ENCODE measurements at places on chromosomes 4 and X.

- DNase-seq: no peak
Measured at GRCh38 chr4:44984083-44984482, 257.7 kb upstream of the GNPDA2 start.

GRCh38 chrX:104659005-104659744 is 93.2 kb downstream of the IL1RAPL2 start:
- DNase-seq: peak; percentile 37

DNA sequence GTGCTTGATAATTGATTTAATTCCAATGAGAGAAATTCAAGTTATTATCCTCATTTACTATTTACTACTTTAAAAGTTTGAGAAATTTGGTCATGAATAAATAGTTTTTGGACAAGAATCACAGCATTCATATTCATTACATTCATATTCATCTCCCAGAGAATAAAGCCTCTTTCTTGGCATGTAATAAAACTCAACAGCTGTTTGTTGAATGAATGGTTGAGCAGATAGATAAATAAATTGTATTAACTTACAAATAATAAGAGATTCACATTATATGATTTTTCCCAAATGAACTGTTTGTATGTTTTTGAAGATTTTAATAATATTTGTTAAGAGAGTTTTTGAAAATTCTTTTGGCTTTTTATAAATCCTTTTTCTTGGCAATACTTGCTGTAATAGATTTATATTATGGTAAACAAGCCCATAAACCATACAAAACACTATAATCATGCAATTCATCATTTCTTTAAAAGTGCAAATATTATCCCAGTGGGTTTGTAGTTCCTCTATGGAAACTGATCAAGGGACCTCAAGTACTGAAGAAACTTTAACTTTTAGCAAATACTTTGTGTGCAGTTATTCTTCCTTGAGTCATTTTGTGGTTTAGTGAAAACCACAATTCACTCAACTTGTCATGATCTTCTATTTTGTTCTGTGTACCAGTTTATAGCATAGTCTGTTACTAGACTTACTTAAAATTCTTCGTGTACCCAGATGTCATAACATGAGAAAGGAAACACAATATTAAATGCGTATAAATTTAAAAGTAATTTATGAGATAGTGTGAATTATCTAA is 371.8 kb downstream of the ADGRL3 start:
- peak; percentile 72 for DNase-seq

GRCh38 chr4:120858776-120859175 is 63.8 kb downstream of the PRDM5 start:
- no peak for DNase-seq

DNA sequence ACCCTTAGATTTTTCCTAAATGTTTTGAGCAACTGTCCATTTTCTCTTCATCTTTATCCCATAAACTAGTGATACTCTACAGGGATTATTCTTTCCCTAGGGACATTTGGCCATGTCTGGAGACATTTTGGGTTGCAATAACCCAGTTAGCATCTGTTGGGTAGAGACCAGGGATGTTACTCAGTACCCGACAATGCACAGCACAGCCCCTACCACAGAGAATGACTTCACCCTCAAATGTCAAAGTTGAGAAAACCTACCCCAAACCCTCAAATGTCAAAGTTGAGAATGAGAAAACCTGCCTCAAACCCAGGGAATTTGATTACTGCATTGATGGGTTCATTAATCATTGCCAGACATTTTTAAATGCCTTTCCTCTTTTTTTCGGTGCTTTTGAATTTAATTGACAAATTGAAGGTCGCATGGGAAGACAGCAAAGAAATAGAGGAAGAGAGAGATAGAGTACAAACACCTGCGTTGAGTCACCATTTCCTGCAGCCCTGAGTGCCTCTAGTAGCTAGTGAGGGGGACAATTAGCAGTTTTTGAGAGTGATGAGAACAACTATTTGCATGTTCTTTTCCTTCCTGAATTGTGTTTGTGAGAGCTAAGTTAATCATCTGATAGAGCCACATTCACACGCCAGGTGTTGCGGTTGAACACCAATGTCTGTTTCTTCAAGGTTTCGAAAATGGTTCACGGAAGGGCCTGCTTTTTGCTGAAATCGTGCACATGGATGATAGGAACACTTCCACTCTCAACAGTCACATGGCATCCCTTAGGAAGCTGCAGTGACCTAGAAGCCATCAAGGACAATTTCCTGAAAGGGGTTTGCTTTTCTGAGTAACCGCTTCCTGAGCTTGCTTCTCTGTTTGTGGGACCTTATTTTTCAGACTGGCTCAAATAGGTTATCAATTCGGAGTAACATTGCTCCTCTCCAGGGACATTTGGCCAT is 203.9 kb upstream of the VCX3A start:
- no peak for DNase-seq

DNA sequence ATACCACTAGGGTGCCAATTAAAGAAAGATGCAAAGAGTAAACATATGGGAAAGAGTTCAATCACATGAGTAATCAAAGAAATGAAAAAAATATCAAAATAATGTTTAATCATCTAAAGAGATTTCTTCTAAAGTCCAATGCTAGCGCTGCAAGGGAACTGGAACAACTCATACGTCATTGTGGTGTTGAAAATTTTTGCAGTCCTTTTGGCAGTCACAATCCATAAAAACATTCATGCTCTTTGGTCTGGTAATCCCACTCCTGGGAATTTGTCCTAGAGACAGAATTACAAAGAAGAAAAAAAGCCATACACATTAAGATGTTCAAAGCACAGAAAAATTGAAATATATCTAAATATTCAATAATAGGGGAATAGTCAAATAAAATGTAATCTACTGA is 4.6 kb downstream of the P2RY4 start:
- no peak for DNase-seq

DNA sequence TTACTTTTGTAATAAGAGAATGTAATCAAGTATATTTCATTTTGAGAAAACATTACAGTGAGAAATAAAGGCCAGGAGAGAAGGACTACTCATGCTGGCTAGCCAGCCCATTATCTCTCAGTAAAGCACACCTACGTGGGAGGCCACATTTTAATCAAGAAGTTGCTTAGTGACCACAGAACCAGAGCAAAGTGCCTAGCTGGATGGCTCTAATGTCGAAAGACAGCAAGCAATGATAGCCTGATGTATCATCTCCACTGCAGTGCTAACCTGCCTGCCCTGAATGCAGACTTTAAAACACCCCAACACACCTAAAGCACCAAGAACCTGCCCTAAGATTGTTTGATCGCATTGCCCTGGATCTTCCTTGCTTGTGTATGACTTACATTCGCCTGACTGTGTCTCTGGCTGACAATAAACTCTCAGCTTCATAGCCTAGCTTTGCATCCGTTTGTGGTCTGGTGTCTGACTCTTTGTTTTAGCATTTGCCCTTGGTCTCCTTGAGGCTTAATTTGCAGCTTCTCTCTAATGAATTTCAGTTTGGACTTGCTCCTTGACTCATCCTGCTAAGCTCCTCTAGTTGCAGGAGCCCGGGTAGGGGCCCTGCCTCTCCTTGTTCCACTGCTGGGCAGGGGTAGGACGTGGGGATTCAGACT is 31.4 kb upstream of the SOWAHD start:
- no peak for DNase-seq

- no peak for DNase-seq
Measured at GRCh38 chr4:169062897-169063244, 52.8 kb upstream of the CBR4 start.

DNA sequence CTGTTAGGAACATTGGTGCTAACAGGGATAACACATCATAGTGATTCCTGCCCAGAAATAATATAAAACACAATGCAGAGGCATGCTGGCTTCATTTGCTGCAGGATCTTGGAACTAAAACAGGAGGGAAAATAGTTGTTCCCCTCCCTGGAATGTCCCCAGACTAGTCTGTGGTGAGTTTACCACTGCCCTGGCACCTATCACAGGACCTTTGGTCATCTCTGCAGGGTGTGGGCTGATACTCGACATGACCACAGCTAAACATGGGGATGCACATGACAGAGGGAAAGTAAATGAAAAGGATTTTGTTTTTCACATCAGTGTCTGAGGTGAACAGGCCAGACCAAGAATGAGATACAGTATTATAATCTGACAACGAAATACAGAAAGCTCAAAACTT is 160.2 kb upstream of the DKK2 start:
- no peak for DNase-seq

GRCh38 chr4:15716115-15716514 is 13.2 kb downstream of the BST1 start:
- DNase-seq: no peak

DNA sequence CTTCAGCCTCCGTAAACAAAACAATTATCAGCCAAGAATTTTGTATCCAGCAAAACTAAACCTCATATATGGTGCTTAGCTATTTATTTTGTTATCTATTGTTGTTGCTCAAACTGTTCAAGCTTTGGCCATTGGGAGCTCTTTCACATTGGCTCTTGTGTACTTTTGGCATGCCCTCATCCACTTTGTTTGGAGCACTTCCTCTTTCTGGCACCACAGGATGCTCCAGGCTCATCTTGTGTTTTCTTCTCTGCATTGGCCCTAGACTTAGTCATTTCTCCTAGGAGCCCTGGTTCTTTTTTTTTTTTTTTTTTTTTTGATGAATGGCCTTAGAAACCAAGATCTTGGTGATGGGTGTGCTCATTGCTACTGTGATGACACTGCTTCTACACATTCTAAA is 74.5 kb downstream of the DIPK2B start:
- no peak for DNase-seq

DNA sequence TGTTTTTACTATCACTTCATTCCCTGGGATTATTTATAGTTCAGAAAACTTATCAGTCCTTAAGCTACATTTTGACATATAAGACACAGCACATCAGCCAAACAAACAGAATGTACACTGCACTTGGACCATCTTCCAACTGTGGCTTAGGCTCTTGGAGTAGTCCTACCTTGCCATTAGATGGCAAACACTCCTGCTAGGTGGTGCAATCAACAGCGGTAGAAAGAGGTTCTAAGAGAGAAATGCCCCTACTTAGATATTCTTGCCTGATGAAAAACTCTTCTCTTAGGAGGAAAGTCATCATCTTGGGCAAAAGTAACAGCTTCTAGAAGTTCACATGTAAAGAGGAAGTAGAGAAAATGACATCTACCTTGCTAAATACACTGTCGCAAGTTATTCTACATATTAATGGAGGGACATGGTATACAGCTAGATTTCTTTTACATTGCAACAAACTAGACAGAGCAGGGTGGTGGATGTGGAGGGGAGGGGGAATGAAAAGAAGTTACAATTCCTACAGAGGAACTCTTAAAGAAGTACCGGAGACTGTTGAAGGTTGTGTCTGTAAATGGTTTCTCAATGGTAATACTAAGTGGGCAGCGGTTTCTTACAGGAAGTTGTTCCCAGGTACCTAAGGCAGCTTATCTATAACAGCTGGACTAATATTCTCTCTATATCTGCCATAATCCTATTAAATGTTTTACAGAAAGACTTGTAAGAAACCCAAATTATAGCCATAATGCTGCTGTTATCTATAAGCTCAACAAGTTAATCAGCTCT is 8.1 kb upstream of the STPG2 start:
- DNase-seq: no peak

- DNase-seq: no peak
Measured at GRCh38 chr4:146417822-146418221, 103.9 kb downstream of the SLC10A7 start.

DNA sequence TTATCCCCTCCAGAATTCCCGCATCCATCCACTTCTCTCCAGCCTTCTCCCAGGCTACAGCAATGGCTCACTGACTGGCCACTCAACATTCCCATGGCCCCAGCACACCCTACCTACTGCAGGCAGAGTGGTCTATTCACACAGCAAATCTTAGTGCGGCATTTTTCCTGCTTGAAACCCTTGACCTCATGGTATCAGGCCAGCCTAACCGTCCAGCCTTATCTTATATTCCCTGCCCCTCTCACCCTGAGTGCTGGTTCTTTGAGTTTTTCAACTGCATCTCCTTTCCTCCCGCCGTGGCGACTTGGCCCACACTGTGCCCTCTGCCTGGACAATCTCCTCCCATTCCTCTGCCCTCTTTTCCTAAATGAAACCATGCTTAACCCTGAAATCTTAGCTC is 10.0 kb upstream of the S100G start:
- no peak for DNase-seq

- DNase-seq: no peak
Measured at GRCh38 chrX:151099001-151099400, 77.4 kb upstream of the GPR50 start.

GRCh38 chr4:175833574-175834311 is 21.7 kb upstream of the GPM6A start:
- DNase-seq: peak; percentile 45

DNA sequence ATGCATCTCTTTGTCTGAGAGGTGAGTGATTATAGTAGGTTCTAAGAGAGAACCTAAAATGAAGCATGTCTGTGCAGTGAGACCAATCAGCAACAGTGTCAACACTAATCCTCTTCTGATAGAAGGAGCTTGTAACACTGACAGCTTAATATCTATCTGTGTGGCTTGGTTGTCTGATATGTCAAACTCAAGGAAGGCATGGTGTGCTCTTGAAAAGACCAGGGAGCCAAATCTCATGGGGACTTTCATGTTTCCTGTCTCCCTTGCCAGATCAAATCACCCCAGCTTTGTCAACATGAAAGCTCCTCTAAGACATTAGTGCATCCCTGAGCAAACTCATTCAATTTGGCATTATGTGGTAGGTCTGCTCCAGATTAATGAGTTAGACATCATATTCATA is 95.4 kb downstream of the ANOS1 start:
- DNase-seq: no peak

- no peak for DNase-seq
Measured at GRCh38 chr4:106594291-106594952, 225.8 kb upstream of the GIMD1 start.

DNA sequence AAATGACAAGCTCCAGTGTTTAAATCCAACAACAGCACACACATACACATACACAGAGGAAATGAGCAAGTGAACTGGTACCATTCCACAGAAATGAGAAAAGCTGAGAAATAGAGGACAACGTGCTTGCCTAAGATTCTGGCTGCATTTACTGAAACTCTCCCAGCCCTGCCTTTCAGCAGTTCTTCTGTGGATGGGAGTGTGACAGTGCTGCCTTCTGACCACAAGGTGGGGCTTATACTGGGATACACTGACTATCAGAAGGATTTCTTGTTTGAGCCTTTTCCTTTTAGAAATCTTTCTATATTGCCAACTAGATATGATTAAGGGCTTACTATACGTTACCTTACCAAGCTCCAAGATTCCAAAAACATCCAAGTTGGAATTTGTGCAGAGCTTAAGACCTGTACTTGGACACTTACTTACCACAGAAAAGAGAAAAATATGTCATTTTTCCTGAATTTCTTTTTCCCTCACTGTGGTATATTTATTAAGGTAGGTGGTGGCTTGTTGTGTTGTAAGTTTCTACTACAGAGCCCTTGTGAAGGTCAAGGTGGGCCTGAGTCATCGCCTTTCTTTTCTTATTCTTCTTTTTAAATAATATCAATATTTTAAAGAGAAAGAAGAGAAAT is 10.7 kb upstream of the CXCL8 start:
- DNase-seq: peak; percentile 82

DNA sequence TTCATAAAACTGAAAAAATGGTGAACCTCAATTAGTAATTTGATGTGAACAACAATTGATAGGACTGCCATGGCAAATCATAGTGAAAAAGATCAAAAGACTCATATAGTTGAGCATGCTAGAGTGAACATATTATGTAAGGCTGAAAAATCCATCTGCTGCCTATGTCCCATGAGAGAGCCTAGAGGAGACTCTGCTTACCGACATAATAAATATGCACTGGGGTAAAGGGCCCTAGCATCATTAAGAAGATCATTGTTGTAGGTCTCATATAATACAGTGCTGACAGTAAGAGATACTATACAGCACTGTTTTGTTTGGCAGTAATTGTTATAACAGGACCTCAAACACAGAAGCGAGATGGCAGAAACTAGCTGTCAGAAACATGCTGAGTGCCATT is 229.0 kb downstream of the PABPC4L start:
- DNase-seq: no peak

GRCh38 chr4:120049732-120050494 is 16.7 kb downstream of the MAD2L1 start:
- DNase-seq: peak; percentile 92
